ENCODE measurements at places on chromosomes 2 and 18.

DNA sequence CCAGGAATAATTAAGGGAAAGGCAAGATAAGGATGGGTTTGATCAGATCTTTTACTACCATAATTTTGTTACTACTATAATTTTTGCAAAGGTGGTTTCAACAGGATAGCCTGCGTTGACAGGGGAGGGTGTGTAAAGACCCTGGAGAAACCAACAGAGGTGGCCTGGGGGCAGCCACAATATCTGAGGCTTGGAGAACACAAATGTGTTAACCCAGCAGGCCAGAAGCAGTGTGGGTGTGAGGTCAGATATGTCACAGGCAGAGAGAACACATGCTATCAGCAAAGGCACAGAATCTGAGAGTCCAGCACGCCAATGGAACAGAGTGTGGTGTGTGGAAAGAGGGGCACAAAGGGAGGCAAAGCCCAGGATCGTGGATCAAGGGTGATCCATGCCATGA is 399.4 kb upstream of the TRIB2 start:
- no peak for DNase-seq

DNA sequence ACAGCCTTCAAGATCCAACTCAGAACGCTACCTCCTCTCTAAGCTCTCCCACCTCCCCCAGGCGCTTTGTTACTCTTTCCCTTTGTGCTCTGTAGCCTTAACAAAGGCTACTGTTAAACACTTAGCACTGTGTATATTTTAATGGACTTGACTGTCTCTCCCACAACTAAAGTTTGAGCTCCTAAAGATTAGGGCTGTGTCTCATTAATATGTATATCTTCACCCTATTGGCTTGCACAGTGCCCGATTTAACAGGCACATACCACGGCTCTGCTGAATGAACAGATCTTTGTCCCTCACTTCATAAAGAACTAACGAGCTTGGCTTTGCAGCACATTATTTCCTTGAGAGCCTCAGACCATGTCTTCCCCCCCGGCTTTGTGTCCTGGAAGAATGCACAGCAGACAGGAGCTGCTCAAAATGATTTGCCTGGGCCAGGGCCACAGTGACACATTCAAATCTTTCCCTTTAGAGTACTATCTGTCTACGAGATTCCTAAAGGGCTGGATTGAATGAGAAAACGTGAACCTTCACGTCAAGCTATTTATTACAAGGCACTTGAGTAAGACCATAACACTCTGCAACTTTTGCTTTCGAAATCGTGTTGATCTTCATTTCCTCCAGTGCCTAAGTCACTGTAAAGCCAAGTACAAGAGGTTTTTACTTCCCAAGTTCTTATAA is 22.1 kb downstream of the ABHD3 start:
- no peak for DNase-seq

- no peak for DNase-seq
Measured at GRCh38 chr2:137928547-137929518, 35.4 kb upstream of the HNMT start.

GRCh38 chr2:143284087-143284675 is 155.0 kb downstream of the ARHGAP15 start:
- peak; percentile 54 for DNase-seq

DNA sequence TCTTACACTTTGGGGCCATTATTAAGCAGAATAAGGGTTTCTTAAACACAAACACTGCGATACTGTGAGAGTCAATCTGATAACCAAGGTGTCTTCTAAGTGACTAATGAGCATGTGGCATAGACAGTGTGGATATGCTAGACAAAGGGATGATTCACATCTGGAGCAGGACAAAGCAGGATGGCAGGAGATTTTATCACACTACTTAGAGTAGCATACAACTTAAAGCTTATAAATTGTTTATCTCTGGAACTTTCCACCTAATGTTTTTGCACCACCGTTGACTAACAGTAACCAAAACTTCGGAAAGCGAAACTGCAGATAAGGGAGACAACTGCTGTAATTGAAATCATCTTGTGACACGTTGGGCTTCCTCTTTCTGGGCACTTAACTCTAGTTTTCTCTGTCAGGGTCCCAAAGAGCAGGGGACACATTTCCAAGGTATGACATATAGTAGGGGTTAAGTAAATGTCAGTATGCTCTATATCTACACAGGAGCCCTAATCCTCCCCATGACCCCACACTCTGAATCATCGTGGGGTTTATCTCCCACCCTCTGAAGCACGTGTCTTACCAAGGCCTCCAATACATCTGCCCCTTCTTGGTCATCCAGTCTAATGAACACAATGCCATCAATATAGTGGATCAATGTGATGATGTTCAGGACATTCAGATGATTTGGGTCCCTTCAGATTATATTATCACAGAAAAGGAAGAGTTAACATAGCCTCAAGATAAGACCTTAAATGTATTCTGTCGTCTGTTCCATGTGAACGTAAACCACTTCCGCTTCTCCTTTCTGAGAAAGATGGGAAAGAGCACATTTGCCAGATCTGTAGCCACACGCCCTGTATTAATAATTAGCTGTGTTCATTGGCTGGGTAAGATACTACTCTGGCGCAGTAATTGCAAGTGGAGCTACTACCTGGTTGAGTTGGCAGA is 78.7 kb downstream of the FTCDNL1 start:
- DNase-seq: no peak

DNA sequence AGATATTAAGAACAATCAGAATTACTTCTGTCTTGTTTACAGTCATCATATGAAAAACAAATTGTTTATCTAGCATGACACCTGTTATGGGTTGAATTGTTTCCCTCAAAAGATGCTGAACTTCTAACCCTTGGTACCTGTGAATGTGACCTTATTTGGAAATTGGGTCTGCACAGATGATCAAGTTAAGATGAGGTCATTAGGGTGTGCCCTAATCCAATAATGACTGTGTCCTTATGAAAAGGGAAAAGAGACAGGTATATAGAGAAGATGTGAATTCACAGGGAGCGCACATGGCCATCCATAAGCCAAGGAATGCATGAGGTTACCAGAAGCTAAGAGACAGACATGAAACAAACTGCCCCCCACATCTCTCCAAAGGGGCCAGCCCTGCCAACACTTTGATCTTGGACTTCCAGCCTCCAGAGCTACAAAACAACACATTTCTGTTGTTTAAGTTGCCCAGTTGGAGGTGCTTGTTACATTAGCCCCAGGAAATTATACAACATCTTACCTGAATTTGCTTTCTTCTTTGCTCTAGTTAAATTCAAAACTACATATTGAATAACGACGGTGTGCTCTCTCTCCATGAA is 2.3 kb upstream of the HPCAL1 start:
- no peak for DNase-seq

DNA sequence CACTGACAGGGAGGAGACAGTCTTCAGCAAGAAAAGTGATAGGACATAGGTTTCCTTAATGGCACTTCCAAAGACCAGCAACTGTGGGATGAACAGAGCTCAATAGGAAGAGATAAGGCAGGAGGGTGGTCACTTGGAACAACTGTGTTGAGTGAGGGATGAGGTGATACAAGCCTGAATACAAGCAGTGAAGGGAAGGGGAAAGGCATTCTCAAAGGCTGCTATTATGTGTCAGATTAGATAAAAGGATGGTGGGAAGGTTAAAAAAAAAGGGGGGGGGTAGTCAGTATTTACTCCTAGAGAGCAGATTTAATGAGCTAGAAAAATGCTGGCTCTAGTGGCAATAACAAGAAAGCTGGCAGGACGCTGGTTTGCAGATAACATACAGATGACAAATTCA is 25.7 kb downstream of the CCBE1 start:
- DNase-seq: no peak

- no peak for DNase-seq
Measured at GRCh38 chr2:202261531-202261930, 4.0 kb upstream of the NOP58 start.

GRCh38 chr18:61474341-61474740 is 141.1 kb downstream of the CDH20 start:
- no peak for DNase-seq

- no peak for DNase-seq
Measured at GRCh38 chr2:49186050-49186648, 31.8 kb upstream of the FSHR start.

GRCh38 chr18:23645568-23646175 is 17.0 kb downstream of the ANKRD29 start:
- DNase-seq: no peak

DNA sequence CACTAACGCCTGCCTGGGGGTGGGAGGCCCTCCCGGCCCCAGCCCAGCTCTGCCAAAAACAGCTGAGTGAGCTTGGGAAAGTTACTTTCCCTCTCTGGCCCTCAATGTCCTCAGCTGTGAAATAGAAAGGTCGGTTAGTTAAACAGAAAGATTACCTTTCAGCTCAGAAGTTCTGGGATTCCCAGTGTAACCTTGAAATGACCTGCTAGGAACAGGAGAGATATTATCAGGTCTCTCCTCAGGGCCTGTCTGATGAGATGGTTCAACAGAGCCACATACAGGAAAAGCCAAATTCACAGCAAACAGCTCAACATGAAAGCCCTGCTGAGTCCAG is 68.8 kb downstream of the LBH start:
- DNase-seq: no peak

GRCh38 chr2:128726911-128727310 is 408.2 kb upstream of the HS6ST1 start:
- no peak for DNase-seq

DNA sequence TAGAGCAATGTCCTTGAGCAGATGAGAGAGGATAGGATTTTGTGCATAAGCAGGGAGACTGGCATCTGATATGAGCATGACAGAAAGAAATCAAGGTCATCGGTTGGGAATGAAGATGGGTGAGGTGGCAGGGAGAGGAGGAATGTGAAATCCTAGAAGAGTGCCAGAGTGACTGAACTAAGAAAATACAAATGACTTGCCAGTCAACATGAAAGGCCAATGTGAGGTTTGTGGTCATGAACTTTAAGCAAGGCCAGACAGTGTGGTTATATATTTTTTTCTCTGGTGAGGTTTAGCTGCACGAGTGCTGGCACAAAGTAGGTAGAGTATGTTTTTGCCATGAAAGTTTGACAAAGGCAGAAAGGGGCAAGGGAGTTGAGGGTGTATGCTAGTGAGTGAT is 21.2 kb downstream of the QPCT start:
- no peak for DNase-seq

DNA sequence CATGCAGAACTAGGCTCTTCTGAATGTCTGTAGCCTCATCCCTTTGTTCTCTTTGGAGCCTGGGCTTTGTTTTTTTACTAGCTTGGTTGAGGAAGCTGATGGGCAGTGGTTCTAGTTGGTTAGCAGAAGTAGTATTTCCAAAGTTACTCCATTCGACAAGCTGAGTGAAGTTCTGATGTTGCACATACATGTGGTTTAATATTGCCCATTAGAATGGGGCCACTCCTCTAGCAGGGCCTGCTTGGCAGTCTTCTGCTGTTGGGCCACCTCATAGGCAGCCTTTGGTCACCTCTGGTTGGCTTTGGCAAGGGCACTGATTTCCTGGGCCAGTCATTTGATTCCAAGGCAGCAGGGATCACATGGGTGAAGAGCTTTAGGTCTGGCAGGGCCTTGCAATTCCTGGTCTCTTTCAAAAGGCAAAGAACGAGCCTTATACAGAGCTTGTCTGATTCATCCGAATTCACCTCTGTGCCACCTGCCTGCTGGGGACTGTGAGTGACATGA is 2.5 kb downstream of the RPIA start:
- DNase-seq: no peak

GRCh38 chr18:323253-323622 is 55.4 kb upstream of the THOC1 start:
- DNase-seq: no peak

GRCh38 chr2:36373149-36373926 is 17.8 kb downstream of the CRIM1 start:
- no peak for DNase-seq

DNA sequence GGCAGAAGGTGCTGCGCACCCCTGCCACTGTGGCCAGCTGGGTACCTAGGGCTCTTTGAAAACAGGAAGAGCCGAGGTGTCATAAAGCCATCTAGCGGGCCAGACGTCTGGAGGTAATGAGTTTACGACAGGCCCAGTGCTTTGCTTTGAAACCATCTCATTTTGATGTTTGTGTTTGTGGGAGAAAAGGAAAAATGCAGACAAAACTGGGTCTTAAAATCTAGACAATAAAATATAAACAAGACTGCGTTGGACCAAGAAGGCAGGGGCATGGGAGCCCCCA is 3.2 kb downstream of the HOXD9 start:
- DNase-seq: no peak

- DNase-seq: no peak
Measured at GRCh38 chr18:74977041-74977440, 231.9 kb downstream of the PTGR3 start.

DNA sequence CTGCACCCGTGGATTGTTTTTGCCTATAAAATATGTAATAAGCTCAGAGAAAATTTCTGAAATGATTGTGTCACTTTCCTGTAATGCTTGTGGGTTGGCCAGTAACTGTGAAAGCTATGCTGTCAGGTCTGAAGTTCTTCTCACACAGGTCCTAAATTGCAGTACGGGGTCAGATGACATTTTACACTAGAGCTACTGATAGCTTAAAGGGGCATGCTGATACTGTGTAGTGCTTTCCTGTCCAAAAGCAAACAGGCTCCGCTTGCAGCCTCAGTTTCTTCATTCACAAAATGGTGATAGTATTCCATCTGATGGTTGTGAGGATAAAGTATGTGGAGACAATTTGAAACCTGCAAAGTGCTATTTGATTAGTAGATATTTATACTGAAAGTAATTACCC is 7.6 kb upstream of the FARSB start:
- DNase-seq: no peak

- DNase-seq: no peak
Measured at GRCh38 chr2:181627545-181627944, 29.4 kb downstream of the CERKL start.

DNA sequence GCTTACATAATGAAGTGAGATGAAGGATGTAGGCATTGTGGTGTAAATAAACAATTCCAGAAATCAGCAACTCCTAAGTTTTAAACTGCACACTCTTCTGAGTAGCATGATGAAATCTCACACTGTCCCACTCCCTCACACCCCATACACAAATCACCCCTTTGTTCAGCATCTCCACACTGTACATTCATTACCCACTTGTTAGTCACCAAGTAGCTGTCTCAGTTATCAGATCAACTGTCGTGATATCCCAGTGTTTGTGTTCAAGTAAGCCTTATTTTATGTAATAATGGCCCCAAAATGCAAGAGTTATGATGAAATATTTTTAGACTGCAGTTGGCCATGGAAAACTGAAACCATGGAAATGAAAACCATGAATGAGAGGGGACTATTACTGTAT is 135.7 kb downstream of the GRB14 start:
- no peak for DNase-seq

DNA sequence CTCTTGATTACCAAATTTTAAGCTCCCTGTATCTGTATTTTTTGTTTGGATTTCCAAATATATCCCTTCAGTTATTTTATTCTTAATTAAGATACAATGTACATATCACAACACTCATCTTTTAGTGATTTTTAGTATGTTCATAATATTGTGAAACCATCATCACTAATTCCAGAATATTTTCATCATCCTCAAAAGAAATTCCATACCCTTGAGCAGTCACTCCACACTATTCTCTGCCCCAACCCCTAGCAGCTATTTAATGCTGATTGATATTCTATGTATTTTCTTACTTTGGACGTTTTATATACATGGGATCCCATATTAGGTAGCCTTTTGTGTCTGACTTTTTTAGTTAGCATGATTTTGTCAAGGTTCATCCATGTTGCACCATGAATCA is 127.4 kb upstream of the SLC8A1 start:
- DNase-seq: no peak

Measured in HEK293T (cell line).